ENCODE measurements at places on chromosomes 2 and 18.

- DNase-seq = no peak
Measured at GRCh38 chr2:96895746-96896651, 26.1 kb upstream of the SEMA4C start.

DNA sequence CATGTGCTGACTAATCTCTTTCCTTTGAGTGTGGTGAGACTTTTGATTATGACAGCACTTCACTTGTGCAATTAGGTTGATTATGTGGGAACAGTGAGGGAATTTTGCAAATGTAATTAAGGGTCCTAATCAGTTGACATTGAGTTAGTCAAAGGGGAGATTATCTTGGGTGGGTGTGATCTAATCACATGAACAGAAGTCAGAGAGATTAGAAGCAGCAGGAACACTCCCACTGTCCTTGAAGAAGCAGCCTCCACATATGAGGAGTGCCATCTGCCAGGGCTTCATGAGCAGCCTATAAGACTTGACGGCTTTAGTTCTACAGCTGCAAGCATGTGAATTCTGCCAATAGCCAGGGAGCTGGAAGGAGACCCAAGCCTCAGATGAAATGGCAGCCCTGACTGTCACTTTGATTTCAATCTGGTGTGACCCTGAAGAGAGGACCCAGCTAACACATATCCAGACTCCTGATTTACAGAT is 89.4 kb upstream of the APCDD1 start:
- DNase-seq = no peak

GRCh38 chr2:239444626-239445577 is 44.1 kb upstream of the HDAC4 start:
- DNase-seq = no peak

- no peak for DNase-seq
Measured at GRCh38 chr2:148965623-148966437, 72.7 kb upstream of the LYPD6B start.

GRCh38 chr2:208406474-208407451 is at the start of gene PTH2R:
Gene PTH2R (plus strand): TSS chr2:208406792. CDS start chr2:208407044, 252 bp downstream.
- no peak for DNase-seq

- DNase-seq = no peak
Measured at GRCh38 chr2:205772983-205773382, 90.7 kb downstream of the NRP2 start.

DNA sequence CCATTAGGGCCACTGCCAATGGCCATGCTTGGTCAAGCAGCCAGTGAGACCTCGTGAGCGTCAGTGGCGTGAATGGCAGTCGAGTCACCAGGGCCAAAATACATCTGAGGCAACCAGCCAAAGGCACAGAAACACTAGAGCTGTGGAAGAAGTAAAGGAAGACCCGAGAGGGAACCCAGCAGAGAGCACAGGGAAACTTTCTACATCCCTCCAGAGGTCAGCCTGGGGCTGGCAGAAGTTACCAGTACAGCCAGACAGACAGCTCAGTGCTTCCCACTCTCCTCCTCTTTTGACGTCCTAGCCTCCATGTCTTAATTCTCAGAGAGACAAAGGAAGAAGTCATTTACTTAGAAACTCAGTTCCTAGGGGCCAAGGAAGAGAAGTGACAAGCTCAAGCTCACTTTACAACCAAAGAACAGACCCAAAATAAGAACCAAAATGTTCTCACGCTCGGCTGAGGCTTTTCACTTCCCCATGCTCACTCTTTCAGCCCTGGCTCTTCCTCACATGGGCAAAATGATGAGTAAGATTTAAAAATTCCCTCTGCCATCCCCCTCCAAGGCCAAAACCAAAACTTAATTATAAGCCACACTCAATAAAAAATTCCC is 8.7 kb downstream of the CYRIA start:
- DNase-seq = no peak

- DNase-seq = no peak
Measured at GRCh38 chr2:194380011-194380410, 1277.0 kb upstream of the SLC39A10 start.

DNA sequence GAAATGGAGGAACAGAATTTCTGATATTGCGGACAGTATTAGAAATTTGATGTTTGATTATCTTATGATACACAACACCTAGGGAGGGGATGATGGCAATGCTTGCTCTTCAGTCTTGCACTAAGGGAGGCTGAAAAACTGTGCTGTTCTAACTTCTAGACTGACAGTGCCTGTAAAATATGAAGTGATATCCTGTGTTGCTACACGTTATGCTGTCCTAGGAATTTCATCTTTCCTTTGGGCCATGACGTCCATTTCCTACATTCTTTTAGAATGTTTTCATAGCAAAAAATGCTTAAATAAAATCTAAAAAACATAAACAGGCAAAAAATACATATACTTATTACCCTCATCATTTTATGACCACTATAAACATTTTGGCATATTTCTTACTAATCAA is 55.3 kb downstream of the OSBPL1A start:
- no peak for DNase-seq

GRCh38 chr18:66534110-66534509 is 69.8 kb downstream of the CDH19 start:
- DNase-seq = no peak

GRCh38 chr2:10045561-10046355 is 2.4 kb downstream of the KLF11 start:
- no peak for DNase-seq

DNA sequence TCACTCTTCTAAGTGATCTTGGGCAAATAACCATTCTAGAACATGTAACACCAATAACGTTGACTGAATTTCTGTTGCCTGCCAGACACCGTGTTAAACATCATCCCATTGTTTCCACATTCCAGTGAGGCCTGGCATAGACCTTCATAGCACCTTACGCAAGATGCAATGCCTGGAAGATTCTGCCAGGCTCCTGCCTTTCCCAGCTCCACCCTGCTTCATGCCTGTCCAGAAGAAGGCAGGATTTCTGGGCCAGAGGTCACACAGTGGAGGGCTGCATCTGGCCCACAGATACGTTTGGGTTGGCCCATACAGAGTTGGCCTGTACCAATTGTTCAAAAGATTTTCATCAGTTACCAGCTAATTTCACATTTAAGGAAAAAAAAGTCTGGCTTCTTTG is 46.3 kb downstream of the EN1 start:
- no peak for DNase-seq

DNA sequence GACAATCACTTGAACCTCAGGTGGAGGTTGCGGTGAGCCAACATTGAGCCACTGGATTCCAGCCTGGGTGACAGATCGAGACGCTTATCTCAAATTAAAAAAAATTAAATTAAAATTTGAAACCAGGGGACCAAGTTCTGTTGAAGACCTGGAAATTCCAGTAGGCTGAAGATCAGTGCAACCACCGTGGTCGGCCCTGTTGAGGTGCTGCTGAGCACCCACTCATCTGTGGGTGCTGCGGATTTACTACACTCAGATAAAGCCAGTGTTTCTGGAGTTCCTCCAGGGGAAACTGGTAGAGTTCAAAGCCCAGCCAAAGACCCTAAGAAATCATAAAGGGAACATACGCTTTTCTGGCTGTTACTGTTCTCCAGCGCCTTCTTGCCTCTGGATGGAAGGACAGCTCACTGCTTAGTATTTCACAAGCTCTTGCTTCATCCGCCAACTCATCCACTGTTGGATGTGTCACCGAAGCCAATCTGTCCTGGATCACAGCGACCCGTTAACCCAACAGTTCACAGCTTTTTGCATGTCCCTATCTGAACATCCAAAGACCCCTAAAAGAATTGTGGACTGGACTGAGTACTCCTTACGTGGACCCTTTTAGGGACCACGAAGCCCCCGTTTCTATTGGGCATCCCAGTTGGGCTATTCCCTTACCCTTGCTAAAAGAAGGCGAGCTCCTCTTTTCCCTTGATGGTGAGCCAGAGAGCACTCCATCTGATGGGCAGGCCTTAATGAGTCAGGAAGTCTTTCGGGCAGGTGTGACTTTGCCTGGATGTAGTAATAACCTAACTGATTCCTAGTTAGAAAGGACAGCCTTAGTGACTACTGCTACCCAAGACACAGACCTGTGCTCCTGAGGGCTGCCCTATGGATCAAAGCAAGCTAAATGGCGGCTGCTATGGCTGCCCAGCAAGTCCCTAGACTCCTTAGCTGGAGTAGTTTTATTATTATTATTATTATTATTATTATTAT is 6.0 kb upstream of the ALPP start:
- DNase-seq = no peak

- no peak for DNase-seq
Measured at GRCh38 chr2:205424326-205424725, 258.0 kb upstream of the NRP2 start.

GRCh38 chr2:175030380-175031271 is 25.4 kb upstream of the CHN1 start:
- no peak for DNase-seq

DNA sequence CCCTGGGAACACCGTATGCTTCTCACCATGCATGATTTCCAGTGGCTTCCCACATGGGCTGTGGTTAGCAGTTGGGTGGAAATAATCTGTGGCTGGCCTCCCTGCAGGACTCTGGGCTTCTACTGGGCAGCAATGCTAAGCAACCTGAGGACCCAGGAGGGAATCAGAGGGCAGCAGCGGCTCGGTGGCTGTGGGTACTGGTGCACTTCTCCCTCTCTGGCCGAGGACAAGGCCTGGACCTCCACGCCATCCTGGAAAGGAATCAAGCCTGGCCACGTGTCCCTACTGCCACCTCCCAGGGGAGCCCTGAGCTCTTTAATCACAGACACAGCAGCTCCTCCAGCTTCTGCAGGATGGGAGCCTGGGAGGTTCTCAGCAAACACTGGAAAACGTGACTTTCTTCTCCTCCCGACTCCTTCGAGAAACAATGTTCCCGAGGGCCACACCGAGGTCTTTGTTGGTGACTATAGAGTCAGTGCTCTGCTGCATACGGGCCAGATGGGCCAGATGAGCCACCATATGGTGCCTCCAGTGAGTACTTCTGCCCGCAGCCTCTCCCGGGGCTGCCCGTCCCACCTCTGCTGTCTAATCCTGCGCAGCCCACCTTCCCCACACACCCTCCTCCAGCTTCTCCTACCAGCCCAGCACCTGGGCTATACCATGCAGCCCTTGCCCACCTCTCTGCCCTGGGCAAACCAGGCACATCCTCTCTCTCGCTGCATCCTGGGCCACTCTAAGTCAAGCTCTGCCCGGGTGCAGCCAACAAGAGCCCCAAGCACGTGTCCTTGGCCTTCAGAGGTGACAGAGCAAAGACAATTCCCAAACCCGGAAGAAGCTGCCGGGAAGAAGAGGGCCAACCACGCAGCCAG is 42.8 kb upstream of the OTOS start:
- no peak for DNase-seq

DNA sequence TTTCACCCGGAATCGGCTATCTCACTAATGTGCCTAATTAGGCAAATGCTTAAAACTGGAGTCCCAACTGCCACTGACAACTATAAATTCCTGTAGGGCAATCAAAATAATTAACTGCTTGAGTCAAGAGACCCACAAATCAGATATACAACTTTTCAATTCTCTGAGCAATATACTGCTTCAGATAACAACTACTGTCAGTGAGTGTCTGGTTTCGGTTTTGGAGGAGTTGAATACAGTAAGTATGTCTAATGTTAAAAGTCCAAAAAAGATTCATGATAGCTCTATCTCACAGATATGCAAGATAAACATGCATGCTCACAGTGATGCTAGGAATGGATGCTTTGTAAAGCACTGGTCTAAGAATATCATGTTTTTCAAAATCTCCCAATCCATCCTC is 283.3 kb downstream of the NRXN1 start:
- no peak for DNase-seq

DNA sequence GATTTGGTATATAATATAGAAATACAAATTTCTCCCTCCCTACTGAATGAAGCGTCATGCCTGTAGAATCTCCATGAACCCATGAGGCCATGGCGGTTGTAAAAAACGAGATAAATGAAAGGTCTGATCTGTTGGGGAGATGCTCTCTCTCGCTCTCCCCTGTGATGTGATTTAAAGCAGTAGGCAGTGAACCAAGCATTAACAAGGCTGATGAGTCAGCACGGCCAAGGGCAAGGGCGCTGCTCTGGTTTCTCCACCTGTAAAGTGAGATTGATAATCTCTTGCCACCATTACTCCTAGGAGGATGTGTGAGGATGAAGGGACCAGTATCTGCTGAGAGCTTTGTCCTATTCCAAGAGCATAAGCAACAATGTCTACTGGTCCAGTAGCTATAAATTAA is 553.3 kb downstream of the CMPK2 start:
- DNase-seq = no peak

DNA sequence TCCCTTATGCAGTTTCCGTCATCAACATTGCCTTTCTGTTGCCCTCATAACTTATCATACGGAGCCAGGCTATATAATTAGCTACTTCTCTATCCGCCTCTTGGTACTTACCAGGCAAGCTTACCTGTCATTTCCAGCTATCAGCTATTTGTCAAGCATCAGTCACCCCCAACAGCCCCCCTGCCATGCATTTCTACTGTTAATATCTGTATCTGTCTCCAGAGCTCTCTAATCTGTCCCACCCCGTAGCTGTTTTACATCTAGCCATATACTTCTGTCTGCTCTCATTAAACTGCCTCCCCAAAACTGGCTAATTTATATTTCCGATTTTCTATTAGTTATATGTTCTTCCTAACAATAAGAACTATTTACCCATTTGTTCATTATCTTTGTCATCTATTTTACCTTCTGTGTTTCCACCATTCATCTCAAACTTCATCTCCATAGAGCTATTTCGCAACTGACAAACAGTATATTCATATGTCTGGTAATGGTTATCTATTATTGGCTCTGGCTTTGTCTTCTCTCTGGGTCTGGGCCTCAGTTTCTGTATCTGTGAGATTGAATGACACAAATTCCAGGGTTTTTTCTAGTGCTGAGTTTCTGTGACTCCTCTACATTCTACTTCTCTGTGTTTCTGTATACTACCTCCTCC is 9.6 kb downstream of the EMX1 start:
- no peak for DNase-seq
